ENCODE measurements at places on chromosomes 7 and 10.

DNA sequence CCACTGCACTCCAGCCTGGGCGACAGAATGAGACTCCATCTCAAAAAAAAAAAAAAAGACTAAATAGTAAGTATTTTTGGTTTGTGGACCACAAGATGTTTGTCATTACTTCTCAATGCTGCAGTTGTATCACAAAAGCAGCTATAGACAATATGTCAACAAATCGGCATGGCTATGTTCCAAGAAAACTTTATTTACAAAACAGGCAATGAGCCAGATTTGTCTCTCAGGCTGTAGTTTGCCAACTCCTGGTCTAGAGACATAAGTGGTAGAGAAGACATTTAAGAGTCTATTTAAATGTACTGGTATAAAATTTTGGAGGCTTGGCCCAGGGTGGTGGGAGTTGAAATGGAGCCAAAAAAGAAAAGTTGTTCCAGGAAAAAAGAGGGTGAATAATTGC, 185.8 kb downstream of the SORCS1 start:
- no peak for DNase-seq

- peak; percentile 75 for DNase-seq
Observed at GRCh38 chr7:47266799-47267198, 315.1 kb downstream of the TNS3 start.

DNA sequence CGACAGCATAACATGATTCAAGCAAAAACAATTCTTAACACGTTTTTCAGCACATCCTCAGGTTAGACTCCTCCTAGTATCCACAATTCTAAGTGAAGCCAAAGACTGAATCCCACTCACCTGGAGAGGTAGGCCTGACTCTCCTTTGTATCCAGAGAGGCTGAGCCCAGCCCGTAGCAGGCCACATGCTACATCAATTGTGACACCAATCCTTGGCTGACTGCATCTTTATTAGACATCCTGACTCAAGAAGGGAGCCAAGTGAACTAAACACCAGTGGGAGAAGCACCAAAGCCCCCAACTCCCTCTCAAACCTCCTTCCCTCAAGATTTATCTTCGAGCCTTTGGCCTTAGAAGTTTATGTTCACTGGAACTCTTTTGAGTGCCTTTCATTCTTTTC, 125.5 kb upstream of the PDLIM1 start:
- no peak for DNase-seq

- DNase-seq: no peak
Observed at GRCh38 chr7:143497008-143497795, 19.5 kb downstream of the TAS2R41 start.

GRCh38 chr10:69335613-69336012, 57.3 kb downstream of the HK1 start:
- no peak for DNase-seq

- no peak for DNase-seq
Observed at GRCh38 chr7:25624833-25625232, 396.5 kb upstream of the NPVF start.

Measured in suprapubic skin (tissue), 4 donors.